Stimulated activated CD4-positive, alpha-beta T cell treated with anti-CD3 and anti-CD28 coated beads, Interleukin-12 subunit alpha, Interleukin-12 subunit beta, amount 100 ng/mL, for 48 hours (primary cell): ENCODE measurements at places on chromosomes 11 and 22.

DNA sequence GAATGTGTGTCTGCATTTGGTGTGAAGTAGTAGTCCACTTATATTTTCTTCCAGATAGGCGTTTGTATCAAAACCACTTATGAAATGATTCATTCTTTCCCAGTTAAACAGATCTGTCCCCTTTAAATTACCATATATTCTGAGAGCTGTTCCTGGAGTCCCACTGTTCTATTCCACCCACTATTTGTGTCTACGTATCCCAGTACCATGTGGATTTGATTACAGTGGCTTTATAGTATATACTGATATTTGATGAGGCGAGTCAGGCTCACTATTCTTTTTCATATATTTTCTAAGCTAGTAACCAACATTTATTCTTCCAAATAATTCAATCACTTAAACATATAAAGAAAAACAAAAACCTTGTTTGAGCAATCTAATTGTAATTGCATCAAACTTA, 81.9 kb upstream of the RASSF10 start:
- no peak for DNase-seq

DNA sequence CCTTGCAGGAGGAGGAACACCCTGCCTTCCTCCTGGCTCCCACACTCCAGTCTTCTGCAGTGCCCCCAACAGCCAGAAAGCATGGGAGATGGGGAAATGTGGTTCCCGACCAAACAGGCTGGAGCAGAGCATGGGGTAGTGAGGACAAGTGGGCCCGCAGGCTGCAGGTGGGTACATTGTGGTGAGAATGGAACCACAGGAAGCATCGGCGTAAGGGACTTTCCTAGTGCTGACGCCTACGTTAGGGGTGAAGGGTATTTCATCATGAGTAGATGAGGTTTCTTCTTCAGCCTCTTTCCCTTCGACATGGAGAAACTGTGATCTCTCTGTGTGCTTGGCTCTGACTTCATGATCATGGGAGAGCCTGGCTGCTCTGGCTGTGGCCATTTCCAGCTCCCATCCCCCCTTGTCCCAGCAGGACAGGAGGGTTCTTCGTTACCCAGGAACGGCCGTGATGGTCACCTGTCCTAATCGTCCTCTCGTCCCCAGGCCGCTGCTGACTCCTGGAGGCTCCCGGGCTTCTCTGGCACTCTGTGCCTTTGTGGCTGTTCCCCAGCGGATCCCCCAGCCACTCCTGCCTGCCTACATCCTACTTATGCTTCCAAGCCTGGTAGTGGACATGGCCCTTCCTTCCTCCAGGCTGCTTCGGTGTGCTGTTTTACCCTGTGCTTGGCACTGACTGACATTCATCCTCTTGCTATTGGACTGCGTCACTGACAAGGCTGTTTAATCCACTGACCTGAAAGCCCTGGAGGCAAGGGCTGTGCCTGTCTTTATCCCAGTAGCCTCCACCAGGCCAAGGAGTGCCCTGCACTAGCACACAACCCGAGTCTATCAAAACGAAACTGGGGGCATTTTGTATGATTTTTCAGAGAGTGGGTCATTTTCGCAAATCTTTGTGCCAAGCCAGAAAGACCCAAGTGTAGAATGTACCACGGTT, 65.2 kb upstream of the CECR2 start:
- DNase-seq, result peak; percentile 42

- DNase-seq, result no peak
Observed at GRCh38 chr11:19242179-19242932, 1.6 kb upstream of the E2F8 start.

DNA sequence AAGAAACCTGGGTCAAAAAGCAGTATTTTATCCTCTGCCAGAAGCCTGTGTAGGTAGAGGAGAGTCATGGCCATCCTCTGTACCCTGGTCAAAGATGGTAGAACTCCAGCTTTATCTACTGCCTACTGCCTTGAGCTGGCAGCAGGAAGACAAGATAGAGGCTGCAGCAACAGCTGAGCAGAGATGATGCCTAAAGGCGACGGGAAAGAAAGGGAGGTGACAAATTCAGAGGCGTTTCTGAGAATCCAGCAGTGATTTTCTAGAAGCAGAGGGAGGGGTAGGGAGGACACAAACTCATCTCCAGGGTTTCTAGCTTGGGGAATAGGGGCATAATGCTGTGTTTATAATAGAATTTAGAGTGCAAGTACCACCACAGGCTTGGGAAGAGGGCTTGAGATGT, 15.5 kb upstream of the C1QTNF4 start:
- DNase-seq, result no peak

GRCh38 chr11:4381901-4382300, 11.6 kb downstream of the TRIM21 start:
- no peak for DNase-seq

DNA sequence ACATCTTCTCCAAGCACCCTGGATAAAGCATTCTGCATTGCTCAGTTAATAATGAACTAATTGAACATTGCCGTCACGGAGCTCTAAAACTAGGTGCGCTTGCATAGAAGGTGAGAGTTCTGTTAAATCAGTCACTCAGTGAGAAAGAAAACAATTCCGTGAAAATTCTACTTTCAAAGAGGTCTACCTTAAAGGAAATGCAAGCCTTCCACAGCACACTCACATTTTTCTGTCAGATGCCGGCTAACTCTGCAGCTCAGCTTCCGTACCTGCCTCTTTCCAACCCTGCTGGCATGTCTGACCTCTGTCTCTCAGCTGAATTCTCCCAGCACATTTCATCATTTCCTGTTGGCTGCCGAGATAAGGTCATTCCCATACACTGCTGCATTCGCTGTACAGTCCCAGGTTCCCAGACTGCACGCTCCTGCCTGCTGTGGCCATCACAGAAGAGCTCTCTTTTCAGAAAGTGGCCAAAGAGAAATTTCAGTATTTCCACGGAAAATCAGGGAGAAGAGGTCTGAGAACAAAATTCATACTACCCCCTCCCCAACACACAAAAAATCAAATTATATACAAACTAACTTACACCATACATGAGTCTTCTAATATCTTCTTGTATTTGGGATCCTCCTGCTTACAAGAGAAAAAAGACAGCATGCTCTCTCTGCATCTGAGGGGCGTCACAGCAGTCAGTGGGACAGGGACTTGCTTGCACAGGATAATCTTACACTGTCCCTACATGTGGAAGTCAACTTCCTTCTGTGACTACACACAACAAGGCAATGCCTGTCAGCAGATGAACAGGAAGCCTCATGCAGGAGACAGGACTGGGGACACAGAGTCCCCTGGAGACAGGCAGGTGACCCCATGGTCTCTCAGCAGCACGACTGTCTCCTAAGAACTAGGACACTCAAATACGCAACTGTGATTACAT, 55.1 kb downstream of the PACSIN2 start:
- no peak for DNase-seq

DNA sequence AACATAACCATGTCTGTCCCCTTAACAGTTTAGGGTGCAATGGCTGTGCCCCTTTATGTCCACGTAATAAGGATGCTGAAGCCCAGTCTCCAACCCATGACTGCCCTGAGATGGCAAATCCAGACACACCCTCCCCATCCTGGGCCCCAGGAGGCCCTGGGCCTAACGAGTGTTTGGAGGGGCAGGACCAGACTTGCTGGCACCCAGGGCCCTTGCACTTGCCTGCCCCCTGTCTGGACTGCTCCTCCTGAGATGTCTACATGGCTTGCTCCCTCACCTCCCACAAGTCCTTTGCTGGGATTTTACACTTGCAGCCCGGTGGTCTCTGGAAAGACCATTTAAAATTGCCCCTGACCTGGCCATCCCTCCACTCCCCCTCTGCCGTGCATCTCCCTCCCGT, 132.2 kb upstream of the NECTIN1 start:
- no peak for DNase-seq

GRCh38 chr11:134036492-134037045, 32.3 kb upstream of the JAM3 start:
- DNase-seq, result no peak

DNA sequence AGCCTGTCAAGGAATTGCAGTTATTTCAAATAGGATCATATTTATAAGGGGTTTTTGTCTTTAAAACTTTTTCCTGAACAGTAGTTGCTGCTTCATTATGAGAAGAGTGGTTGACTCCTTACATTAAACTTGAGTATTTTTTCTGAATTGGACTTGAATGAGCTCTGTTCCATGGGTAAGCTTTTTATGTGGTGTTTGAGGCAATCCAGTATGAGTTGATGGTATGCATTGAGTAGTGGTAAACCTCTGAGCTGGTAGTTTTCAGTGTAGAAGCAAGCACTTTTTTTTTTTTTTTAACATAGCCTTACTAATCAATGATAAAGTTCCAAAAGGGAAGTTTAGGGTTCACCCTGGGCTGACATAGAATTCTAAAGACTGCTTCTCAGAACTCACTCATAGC, 3.4 kb downstream of the KMT2A start:
- DNase-seq, result no peak

DNA sequence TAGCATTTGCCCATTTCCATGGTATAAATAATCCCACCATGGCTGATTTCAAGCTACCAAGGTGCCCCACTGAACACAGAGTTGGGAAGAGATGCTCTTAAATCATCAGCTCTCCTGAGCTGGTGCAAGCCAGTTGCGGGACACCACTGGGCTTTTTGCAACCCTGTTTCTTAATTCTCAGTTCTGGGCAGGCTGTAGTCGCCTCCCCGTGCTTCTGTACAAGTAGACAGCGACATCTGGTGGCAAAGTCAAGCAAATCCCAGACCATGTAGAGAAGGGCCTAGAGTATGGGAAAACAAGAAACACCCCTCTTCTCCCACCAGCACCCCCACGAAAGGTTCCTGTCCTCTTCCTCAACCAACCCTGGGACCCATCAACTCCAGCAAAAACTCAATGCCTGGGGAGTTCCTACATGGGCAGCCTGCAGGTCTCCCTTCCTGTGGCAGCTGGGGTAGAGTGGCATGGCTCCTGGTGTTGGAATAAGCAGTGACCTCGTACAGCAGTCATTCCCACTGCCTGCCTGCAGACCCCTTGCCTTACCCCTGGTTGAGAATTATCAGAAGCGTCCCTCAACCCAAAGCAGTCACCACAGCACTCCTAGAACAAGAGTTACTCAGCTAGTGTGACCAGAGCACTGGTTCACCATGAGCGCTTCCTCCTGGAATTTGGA, 68.4 kb downstream of the IGLL5 start:
- peak; percentile 36 for DNase-seq
